COLO829 (cell line): ENCODE measurements at places on chromosomes 5 and 9.

DNA sequence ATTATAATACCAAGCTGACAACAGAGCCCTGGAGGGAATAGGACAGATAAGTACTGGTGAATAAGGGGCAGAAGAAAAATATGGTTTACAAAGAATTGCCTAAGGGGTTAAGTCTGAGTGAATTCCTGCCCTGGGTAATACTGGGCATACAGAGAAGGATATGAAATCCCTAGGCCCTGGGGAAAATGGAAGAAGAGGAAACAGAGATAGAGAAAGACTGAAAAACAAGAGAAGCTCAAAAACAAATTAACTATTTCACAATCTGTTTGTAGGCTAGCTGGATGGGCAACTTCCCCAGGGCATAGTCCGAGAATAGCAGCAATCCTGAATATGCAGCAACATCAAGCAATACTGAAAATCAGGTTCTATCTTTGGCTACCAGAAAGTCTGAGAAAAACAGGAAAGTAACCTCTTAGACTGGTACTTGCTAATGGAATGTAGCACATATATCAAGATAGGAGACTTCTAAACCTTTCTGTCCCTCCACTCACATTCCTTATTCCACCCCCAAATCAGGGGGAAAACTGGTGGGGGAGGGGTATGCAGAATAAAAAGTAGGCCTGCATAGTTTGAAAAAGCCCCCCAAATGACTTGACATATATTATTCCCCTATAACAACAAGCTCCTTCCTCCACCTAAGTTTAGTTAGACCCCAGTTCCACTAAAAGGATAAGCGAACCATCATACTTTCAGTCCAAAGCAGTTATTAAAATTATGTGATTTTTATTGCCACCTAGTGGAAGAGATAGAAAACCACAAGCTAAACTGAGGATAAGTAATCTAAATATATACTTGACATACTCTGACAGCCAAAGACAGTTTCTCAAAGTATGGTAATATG is 20.6 kb downstream of the SLC38A9 start:
- peak; percentile 11 for DNase-seq

DNA sequence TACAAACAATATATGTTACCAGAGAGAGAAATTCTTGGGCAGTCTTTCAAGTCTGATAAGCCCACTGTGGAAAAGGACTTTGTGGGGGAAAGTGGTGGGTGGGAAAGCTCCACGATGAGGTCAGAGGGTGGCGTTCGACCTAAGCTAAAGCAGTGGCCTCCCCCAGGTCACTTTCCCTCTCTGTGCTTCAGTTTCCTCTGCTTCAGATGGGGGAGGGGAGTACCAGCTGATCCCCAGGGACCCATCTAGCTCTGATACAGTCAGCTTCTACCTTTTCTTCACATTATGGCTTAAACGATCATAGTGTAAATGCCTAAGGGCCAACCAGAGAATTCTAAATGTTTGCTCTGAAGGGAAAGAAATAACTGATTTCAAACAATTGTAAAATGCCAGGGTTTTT is 36.6 kb upstream of the ARSB start:
- DNase-seq = no peak

GRCh38 chr5:39266442-39266841 is 47.1 kb upstream of the FYB1 start:
- DNase-seq = no peak

DNA sequence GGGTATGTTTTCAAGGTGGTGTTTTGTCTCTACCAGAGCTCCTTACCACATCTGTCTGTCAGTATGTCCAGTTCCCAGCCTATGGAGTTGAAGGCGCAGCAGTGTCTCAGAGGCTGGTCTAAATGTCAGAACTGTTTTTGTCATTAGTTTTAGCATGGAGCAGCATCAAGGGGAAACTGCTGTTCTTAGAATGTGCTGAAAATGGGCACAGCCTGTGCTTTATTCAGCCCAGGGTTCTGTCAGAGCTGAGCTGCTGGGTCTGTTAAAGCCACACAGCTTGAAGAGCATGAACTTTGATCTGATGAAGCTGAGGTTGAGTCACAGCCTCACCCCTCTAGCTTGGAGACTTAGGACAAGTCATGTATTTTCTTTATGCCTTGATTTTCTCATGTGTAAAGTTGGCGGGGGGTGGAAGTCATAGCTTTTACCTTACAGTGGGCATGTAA is 71.9 kb downstream of the RALGPS1 start:
- no peak for DNase-seq

DNA sequence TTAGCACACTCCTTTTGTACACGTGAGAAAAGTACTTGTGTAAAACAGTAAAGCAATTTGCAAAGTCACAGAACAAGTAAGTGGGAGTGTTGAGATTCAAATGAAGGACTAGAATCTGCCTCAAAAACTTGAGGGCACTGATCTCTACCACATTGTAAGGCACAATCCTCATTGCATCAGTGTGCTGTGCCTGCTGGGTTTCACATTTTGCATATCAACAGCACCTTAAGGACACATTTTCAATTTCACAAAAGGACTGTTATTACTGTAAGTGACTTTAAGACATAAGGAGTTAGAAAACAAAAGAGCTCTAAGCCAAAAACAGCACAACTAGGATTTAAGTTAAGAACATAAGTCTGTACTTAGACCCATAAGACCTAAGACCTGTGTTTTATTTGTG is 44.7 kb upstream of the HK3 start:
- DNase-seq = no peak

GRCh38 chr9:108973895-108974294 is 39.4 kb downstream of the CTNNAL1 start:
- DNase-seq = no peak

GRCh38 chr5:178113841-178114324 is 551 bp downstream of the N4BP3 start:
- DNase-seq = no peak

DNA sequence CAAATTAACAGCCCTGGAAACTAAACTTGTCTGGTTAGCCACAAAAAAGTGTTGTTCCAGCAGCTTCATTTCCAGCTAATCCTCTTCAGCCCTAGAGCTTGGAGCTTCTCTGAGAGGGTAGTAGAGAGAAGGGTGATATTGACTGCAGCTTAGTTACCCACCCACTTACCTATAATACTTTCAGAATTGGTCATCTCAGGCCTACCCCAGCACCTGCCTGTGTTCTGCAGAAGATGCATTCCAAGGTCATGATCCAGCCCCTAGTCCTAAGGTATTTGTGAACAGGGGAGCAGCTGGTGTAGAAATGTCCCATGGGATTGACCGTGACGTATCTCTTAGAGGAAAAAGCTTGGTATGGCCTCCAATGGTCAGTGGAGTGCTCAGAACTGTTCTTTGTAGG is 289.0 kb downstream of the NR3C1 start:
- no peak for DNase-seq

DNA sequence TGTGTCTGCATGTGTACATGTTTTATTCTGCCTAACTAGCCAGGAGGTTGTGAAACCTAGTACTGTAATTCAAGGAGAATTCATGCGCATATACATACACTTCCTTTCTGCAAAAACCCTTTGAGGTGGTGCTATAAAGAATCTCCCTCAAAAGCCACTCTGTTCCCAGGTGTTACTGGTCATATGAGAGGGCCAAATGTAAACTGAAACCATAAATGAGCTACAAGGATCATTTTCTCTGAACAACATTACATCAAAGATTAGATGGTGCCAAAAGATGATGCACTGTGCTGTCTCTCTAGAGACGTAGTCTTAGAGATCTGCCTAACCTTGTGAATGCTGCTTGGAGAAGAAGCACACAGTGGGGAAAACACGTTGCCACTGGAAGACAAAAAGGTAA is 15.7 kb downstream of the NREP start:
- no peak for DNase-seq

DNA sequence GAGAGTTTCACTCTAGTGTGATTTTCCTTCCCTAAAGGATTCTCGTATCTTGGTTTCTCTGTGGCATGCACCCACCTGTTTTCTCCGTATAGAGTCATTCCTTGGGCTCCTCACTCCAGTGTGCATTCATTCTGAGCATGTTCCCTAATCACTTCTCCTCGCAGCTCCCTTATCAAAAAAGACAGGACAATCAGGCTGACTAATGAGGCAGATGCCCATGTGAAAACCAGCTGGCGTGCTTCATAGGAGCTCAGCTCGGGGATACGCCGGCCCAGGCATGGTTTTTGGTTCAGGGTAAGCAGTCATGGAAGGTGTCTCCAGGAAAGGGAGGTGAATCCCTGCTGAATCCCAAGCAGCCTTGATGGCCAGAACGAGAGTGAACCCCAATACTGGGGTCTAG is 41.2 kb upstream of the INSYN2B start:
- DNase-seq = no peak

DNA sequence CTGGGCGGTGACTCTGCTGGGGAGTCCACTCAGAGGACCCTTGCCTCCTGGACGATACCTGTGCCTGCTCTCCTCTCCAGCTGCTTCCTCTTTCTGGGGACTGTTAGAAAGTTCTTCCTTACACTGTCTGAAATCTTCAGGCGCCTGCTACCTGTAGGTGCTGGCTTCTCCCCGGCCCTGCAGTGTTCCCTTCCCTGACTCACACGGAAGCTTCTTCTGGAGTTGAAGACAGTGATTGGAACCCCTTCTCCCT is 562 bp downstream of the GSN start:
- no peak for DNase-seq

DNA sequence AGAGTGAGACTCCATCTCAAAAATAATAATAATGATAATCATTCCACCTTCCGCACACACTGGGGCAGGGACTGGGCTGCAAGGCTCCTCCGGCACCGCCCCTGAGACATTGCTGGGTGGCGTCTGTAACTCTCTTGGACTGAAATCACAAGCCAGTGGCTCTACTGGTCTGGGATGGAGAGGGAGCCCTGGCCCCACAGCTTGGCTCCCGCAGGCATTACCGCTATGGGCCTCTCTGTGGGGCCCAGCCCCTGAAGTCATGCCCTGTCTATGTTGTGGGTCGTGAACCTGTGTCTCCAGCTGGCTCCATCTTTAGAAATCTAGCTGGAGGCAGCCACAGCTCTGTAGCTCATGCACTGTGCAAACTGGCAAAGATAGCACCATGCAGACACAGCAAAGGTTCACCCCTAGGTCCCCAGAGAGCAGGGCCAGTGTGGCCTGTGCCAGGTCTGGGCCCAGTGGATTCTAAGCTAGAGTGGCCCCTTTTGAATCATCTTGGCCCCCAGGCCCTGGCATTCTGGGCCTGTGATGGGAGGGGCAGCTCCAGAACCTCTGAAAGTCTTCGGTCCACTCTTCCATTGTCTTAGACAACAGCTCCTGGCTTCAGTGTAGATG is 36.1 kb upstream of the COL5A1 start:
- DNase-seq = no peak

GRCh38 chr9:124347206-124347967 is 67.9 kb downstream of the PSMB7 start:
- no peak for DNase-seq

DNA sequence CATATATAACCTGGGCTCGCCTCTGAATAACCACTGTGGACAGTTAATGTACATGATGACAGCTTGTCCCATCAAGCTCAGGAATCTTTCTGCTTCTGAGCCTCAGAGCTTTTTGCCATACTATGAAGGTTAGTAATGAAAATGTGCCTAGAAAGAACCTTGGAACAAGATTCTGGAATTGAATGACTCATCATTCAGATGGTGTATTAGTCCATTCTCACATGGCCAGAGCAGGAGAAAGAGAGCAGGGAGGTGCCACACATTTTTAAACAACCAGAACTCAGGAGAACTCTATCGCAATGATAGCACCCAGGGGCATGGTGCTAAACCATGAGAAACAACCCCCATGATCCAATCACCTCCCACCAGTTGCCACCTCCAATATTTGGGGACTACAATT is 542.1 kb downstream of the PRR16 start:
- no peak for DNase-seq

DNA sequence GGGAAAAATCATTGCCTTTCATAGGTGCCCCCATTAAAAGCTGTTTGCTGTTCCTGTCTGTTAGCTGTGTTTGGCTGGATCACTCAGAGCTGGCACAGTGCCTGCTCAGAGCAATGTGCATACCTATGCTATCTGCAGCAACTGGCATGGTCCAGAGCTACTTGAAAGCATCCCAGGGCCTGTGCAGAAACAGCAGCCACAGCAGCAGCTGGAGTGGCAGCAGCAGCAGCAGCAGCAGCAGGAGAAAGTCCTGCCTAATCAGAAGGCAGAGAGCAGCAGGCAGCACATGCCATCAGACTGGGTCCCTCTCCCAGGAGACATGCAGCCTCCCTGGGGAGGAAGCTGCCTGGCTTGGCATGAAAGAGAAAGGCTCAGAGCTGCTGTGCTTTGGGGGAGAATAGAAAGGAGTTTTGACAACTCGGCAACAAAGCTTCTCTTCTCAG is 243.8 kb upstream of the WWC1 start:
- DNase-seq = no peak

GRCh38 chr5:64811050-64811640 is 42.4 kb downstream of the CWC27 start:
- DNase-seq = peak; percentile 9

GRCh38 chr5:135367076-135367475 is 32.0 kb downstream of the MACROH2A1 start:
- no peak for DNase-seq

- DNase-seq = no peak
These were observed 1.7 kb upstream of the TSLP start for GRCh38 chr5:111069839-111070238.

- no peak for DNase-seq
These were observed 484.8 kb downstream of the ZSWIM6 start for GRCh38 chr5:61816585-61817450.

DNA sequence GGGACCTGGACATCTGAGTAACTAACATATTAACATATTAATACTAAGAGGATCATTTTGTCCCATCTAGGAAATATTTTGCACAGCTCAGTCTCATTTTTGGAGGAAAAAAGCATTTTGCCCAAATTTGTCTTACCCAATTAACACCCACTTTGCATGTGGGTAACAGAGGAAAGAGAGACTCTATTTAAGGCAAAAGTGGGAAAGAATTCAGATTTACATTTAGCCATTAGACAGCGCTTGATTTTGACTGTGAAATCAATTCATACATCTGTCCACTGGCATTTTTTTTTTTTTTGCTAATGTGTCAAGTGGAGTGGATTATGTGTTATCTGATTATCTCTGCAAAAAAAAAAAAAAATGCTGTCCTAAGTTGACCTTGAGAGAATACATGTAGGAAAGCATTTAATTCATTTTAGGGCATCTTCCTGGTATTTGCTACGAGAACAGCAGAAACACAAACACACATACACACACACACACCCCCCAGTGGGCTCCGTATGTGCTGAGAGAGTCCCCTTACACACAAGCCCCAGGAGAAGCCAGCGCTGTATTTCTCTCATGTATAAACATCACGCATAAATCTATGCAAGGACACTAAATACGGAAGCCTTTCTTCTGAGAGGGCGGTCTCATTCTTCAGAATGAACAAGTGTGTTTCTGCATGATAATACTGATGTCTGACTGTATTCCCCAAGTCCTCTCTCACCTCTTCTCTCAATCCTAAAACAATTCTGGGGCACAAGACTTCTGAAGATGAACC is 202.0 kb upstream of the KLF9 start:
- DNase-seq = no peak
